Stimulated activated CD4-positive, alpha-beta T cell treated with anti-CD3 and anti-CD28 coated beads, Interleukin-1b, Interleukin-23, amount 100 ng/mL, for 24 hours (primary cell): ENCODE measurements at places on chromosomes 5 and 9.

GRCh38 chr5:93575461-93576414, 5.3 kb downstream of the NR2F1-AS1 start:
- DNase-seq = no peak

GRCh38 chr9:92496396-92497176, 14.3 kb upstream of the ASPN start:
- DNase-seq = no peak

- no peak for DNase-seq
Observed at GRCh38 chr5:148145916-148146315, 22.4 kb upstream of the SPINK14 start.

DNA sequence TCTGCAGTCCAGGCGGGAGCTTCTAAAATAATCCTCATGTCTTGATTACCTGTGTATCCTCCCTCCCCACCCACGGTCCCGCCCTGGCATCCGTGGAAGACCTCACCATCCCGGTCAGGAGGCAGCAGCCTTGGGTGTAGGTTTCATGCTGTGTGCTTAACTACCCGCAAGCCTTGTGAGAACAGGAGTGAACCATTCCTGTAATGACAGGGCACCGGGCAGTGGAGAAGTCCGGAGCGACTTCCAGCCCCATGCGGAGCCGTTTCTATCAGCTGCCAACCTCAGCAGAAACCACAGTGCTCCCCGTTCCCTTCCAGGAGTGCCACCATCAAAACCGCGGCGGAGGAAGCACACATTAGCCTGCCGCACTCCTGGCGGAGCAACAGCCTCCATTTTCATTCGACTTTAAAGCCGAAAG, 123.5 kb upstream of the LMX1B start:
- DNase-seq = no peak
